CD4-positive, alpha-beta T cell treated with Interleukin-6 at 100 ng/mL for 8 hours (primary cell): ENCODE measurements at places on chromosomes 12 and 14.

GRCh38 chr12:47791874-47792273, 18.8 kb downstream of the SLC48A1 start:
- DNase-seq, result no peak

GRCh38 chr14:59926534-59926933, 6.6 kb downstream of the LRRC9 start:
- no peak for DNase-seq

GRCh38 chr14:51474854-51475253, 176.9 kb upstream of the FRMD6 start:
- DNase-seq, result no peak

DNA sequence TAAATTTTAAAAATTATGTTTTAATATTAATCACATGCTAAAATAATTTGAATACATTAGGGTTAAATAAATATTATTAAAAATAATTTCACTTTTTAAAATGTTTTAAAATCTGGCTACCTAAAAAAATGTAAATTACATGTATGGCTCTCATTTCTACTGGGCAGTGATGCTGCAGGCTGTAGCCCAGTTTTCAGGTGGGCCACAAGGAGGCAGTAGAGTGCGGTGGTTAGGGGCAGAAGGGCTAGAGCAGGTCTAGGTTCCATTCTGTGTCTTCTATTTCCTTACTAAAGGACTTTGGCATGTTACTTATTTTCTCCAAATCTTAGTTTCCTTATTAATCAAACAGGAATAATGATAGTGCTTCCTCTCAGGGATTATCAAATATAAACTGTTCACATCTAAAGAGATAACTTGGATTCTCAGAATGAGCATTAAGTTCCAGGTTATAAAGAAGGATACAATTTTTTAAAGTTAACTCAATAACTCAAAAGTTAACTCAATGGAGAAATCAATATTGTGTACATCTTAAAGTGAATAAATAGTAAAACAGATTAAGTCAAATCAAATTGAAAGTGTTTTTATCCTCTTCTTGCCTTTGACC, 54.9 kb upstream of the OVCH1 start:
- peak; percentile 49 for DNase-seq

- DNase-seq, result no peak
Observed at GRCh38 chr14:55699131-55700057, 119.4 kb downstream of the KTN1 start.

DNA sequence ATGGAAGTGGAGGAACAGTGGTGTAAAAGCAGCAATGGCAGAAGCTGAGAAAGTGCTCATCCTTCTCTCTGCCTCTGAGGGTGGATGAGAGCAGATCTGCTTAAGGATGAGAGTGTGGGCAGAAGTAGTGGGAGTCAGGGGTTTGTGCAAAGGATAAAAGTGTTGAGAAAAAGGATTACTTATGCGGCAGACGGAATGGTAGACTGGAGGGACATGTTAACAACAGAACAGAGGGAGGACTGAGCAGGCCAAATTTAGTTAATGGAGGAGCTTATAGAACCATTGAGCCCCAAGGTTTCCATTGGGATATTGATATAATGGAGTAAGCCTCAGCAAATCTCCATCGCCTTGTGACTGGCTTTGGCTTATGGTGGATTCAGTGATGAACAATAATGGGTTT, 25.5 kb downstream of the TRHDE start:
- DNase-seq, result no peak

DNA sequence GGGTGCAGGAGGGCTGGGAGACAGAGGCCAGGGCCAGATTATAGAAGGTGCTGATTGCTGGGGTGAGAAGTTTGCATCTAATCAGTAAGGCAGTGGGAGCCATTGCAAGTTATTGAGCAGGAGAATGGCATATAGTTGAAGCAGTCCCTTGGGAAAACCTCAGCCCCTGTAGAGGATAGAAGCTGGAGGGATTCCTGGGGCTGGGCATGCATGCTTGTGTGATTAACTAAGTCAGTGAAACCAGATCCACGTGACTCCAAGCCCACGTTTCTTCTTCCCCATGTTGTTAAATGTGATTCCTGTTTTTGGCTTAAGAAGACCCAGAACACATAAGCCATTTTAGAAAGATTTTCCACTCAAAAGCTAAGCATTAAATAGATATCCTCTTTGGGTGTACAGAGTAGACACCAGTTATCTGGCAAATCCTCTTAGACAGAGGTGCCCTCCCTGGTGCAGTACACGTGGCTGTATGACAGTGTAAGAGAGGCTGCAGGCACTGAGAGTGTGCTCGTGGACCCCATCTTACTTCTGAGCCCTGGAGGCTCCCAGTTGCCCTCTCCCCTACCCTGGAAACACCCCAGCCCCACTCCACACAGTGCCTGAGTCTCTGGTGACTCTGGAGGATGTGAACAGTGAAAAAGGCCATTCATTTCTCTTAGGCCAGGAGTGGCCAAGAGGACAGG, 3.2 kb downstream of the C14orf132 start:
- no peak for DNase-seq

DNA sequence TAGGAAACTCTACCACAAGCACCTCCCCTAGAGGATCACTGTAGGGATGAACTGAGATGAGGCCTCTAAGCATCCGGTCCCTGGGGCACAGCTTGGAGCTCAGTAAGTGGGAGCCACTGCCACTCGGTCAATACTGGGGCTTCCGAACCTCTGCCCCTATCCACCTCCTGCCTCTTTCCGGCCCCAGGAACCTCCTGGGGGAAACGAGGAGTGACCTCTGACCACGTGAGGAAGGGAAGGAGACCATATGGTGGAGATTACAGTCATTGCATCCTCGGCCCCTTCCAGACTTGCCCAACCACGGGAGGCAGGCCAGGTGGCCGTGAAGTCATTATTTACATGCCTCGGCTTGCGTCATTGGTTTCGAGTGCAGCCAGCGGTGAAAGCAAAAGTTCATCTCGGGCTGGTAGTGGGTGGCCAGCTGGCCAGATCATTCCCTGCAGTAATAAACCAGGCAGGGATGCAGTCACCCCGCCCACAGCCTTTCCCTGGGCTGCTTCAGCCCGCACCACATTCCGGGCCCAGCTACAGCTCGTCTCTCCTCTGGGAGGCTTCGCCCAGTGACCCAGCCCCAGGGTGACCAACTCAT, 65.4 kb downstream of the C14orf132 start:
- DNase-seq, result no peak

DNA sequence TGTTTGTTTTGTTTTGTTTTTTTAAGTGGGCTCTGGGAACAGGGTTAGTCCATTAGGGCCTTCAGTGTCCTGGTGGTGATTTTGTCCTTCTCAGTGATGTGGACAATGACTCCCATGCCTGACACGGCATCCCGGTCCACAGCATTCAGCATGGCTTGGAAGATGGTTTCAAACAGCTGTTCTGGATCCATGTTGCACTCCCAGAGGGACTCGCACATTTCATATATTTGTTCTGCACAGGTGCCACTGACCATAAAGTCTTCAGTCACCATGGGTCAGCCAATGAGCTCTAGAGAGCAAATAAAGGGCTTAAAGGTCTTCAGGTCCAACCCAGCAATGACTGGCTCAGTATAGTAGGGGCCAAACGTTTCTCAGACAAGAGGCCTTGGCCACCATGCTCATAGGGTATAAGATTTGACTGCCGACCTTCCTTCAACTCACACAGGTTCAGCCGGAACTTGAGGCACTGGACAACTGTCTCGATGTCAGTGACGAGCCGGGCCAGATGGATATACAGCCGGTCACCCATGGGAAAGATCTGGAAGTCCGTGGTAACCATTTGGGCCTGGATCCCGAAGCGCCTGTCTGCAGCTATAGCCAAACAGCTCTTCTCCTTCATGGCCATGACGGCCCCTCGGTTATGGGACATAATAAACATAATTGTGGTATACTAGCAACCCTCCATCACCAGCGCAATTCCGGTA, 18.0 kb downstream of the OR10P1 start:
- DNase-seq, result no peak

DNA sequence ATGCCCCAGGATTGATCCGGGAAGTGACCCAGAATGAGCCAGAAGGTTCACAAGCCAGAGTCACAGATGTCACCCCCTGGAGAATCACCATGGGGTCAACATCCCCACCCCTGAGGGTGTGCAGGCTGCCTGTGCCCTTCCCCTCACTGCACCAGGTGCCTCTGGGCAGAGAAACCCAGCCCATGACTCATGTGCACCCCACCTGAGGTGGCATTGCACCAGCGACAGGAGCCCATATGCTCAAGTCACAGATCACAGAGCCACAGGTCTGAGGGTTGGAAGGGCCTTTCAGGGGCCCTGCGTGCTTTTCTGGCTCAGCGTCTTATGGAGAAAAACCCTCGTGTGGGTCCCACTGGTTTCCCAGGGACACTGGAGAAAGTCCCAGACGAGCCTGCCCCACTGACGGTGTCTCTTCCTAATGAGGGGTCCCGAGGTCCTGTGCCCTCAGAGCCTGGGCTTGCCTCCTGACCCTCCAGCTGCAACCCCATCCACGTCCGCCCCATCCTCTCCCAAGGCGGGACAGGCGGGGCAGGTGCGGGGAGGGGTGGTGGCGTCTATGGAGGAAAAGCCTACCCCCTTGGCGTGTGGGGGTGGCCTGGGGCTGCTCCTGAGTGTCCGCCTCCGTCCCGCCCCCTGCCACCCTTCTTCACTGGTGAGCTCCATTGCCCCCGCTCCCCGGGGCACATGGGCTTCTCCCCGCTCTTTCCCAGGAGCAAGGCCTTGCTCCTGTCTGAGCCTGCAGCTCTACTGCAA, 47.6 kb downstream of the SLC8B1 start:
- DNase-seq, result no peak
